ENCODE measurements at places on chromosomes 6 and 20. TPM values are rescaled to one million over a fixed set of nuclear protein-coding genes. Genes with fewer than 3 reads are reported as not detected.

- H3K4me3 ChIP-seq, result peak within 1 kb of the TSS; percentile 74
- H3K27me3 ChIP-seq, result no peaks in the 10 kb centered on the region
- peak; percentile 51 for DNase-seq
- H3K36me3 ChIP-seq, result peaks cover 3% of the 10 kb centered on the region
Observed at GRCh38 chr20:63653041-63653973, at the start of gene STMN3. Gene STMN3 (minus strand): TSS chr20:63653424. CDS start chr20:63653345, 79 bp downstream.

GRCh38 chr6:3513416-3513815 is 56.6 kb upstream of the SLC22A23 start:
- no peak for DNase-seq
- no peaks in the 10 kb centered on the region for H3K4me1 ChIP-seq
- no peaks in the 10 kb centered on the region for H3K36me3 ChIP-seq
- no peak overlapping the region for H3K4me3 ChIP-seq

DNA sequence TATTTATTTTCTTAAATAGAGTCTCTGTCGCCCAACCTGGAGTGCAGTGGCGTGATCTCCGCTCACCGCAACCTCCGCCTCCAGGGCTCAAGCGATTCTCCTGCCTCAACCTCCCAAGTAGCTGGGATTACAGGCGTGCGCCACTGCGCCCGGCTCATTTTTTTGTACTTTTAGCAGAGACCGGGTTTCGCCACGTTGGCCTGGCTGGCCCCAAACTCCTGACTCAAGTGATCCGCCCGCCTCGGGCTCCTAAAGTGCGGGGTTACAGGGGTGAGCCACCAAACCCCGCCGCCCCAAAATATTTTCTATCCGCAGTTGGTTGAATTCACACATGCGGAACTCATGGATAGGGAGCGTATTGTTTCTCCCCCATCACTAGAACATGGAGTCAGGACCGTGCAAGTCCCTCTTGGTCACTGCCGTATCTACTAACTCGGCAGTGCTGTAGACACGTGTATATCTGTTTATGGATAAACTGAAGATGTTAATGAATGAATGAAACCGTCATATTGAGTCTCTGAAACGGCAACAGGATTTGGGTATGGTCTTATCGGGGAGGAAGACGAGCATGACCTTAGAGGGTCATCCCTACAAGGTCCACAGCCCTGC is 904 bp downstream of the MKKS start:
- H3K27me3 ChIP-seq, result no peaks in the 10 kb centered on the region
- peaks cover 10% of the 10 kb centered on the region for H3K4me1 ChIP-seq
- H3K27ac ChIP-seq, result peak overlapping the region; percentile 83
- H3K36me3 ChIP-seq, result no peaks in the 10 kb centered on the region
- H3K4me3 ChIP-seq, result peak overlapping the region; percentile 98

GRCh38 chr6:104591573-104592334 is 268.0 kb downstream of the HACE1 start:
- no peak overlapping the region for H3K4me3 ChIP-seq
- H3K4me1 ChIP-seq, result no peaks in the 10 kb centered on the region
- H3K36me3 ChIP-seq, result no peaks in the 10 kb centered on the region
- H3K27me3 ChIP-seq, result no peaks in the 10 kb centered on the region

- DNase-seq, result no peak
- no peak overlapping the region for H3K27ac ChIP-seq
- H3K4me1 ChIP-seq, result no peaks in the 10 kb centered on the region
Observed at GRCh38 chr20:891058-891705, 25.0 kb downstream of the ANGPT4 start.

- no peak overlapping the region for H3K27ac ChIP-seq
- H3K27me3 ChIP-seq, result no peaks in the 10 kb centered on the region
- no peak overlapping the region for H3K4me3 ChIP-seq
Observed at GRCh38 chr6:92460133-92460532, 959.2 kb downstream of the EPHA7 start.

Gene SLC22A1
- total RNA-seq, result 2.7 TPM

Gene MATN4
- not detected for total RNA-seq

Gene RPS6KA2
- total RNA-seq, result 16.4 TPM

Data from T-cell (primary cell).